ENCODE measurements at places on chromosomes 6 and 20.

DNA sequence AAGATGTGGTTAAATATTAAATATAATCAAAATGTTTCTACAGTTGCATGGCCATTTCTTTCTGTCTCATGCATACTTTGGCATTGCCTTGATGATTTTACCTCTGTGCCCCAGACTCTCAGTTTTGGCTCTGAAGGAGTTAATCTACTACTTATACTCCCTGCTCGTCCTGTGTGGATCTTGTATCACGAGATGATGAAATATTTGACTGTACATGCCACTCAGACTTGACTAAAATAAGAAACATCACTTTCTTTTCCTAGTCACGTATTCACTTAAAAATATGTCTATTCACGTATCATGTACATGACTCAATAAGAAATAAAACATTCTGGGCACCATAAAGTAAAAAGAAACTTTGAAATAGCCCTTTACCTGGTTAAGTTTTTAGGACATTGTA lies 397.7 kb downstream of the RFPL4B start:
- DNase-seq, result no peak

GRCh38 chr20:24098886-24099285 lies 110.3 kb upstream of the GGTLC1 start:
- DNase-seq, result no peak

GRCh38 chr6:118198746-118199145 lies 291.7 kb downstream of the SLC35F1 start:
- DNase-seq, result no peak

- DNase-seq, result no peak
Measured at GRCh38 chr6:118659513-118660217, 8.3 kb upstream of the CEP85L start.

DNA sequence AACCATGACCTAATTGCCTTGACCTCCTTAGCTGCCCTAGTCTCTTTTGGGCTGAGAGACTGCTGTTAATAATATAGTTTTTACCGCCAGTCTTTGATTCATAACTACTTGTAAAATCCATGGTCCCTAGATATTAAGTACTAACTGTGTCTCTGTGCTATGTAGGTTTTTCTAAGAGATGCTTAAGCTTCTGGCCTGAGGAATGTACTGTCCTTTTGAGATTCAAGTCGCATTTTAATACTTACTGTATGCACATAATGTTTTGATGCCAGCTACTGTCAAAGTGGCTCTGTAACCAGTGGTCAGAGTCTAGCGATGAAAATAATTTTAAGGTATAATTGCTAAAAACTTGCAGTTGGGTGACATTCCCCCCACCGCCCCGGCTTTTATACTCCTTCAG lies 2.1 kb downstream of the AKAP12 start:
- DNase-seq, result no peak

GRCh38 chr6:142692942-142693341 lies 252.0 kb downstream of the HIVEP2 start:
- DNase-seq, result peak; percentile 61

DNA sequence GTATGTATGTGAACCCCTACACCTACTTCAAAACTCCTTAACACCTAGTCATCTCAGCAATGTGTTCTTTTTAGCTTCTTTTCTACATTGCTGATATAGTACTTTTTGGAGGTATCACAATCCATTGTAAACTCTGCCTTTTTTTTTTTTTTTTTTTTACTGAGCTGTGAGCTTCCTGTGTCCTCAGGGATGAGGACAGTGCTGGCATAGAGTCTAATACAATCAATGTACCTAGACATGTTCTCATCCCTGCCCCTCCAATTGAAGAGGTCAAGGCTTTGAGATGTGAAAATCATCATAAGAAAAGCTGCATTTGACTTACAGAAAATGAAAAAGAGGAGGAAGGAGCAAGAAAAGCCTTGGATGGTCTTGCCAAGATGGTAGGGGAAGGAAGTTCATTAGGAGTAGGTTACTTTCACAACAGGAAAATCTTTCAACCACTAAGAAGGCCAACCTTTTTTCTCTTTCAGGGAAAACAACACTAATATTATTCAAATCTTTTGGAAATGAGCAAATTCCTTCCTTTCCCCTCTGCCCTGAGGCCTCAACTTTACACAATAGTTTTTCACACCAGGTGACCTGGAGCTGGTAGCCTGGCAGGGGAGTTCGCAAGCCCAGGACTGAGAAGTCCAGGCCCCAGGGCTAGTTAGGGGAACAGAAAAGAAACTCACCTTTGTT lies 2.8 kb upstream of the JARID2 start:
- DNase-seq, result no peak

DNA sequence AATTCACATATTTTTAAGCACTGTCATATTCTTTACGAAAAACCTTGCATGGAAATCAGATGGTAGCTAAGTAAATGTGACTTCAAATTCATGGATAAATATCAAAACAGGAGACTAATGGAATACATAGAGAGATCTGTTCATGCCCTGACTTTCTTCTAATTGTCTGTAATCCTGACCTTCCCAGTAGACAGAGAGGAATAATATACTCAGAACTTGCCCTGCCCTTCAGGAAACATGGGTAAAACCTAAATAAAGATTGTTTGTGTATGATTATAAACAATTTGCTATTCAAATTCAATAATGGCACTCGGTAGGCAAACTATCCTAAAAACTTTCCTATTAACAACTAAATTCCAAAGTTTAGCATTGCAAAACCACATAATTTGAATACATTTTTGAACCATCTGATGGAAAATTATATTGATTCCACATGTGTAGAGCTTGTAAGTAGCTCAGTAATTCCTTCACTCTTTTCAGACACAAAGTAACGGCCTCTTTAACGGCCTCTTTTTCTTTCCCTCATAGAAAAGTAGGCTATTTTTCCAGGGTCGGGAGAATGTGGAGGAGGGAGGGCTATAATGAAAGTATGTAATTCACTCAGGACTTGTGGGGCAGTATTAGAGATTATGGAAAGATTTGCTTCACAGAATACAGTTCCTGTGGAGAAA lies 227.6 kb downstream of the ALDH8A1 start:
- DNase-seq, result no peak

DNA sequence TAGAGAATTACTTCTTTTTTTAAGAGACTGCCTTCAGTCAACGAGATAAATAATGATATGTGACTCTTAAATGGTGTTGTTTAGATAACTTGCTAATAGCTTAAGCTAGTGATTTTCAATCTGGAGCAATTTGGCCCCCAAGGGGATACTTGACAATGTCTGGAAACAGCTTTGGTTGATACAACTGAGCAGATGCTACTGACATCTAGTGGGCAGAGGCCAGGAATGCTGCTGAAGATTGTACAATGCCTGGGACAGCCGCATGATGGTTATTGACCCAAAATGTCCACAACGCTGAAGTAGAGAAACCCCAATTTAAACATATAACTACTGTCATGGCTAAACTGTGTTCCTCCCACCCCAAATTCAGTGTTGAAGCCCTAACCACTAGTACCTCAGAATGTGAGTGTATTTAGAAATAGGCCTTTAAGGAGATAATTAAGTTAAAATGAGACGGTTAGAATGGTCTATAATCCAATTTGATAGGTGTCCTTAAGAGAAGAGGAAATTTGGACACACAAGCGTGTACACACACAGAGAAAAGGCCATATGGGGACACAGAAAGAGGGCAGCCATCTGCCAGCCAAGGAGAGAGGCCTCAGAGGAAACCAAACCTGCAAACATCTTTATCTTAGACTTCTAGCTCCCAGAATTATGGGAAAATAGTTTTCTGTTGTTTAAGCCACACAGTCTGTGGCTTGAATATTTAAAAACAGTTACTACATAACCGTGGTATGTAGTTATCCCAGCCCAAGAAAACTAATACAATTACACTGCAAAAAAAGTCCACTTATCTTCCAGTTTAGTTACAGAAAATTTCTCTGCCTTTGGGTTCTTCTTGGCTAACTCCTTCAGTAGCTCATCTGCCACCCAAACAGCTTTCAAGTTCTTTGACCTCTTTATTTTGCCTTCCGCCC lies 22.2 kb downstream of the RWDD2A start:
- DNase-seq, result peak; percentile 69

DNA sequence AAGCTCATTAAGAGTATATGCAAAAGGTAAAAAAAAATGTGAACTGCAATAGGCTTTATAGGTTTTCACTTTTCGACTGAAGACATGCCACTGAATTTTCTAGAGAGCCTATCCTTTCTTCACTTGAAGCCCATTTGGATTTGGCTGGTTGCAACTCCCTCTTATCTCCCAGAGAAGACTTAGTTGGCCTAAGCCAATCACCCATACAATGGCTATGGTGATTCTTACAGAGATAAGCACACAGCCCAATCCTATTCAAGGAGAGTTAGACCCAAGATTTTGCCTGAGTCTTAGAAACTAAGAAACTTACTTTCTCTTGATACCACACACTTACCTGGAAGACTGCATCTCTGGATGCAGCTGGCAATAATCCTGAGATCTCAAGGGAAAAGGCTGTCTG lies 167.3 kb upstream of the PTCHD4 start:
- no peak for DNase-seq

DNA sequence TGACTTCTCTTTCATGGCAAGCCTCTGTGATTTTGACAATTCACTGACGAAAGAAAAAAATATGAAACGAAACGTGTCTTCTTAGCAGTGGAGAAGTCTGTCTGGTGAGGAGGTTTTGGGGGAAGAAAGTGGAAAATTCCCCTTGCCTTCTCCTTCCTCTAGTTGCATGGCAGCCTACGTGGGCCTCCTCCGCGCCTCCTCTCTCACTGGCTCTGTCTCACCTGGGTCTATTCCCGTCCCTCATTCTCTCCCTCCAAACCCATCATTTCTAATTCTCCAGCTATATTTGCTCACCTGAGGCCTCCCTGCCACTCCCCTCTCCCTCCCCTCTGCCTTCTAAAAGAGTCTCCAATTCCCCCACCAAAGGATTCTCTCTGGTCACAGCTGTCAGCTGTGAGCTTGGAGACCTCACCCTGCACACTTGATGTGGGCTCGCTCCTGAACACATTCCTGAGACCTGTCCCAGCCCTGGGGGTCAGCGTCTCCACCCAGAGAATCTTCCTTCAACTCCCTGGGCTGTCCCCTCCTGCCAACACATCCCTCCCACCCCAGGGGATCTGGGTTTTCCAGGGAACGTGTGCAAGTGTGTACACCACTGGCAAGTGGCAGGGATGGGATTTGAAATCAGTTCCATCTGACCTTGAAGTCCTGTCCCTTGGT lies 159.6 kb upstream of the PMEPA1 start:
- no peak for DNase-seq

DNA sequence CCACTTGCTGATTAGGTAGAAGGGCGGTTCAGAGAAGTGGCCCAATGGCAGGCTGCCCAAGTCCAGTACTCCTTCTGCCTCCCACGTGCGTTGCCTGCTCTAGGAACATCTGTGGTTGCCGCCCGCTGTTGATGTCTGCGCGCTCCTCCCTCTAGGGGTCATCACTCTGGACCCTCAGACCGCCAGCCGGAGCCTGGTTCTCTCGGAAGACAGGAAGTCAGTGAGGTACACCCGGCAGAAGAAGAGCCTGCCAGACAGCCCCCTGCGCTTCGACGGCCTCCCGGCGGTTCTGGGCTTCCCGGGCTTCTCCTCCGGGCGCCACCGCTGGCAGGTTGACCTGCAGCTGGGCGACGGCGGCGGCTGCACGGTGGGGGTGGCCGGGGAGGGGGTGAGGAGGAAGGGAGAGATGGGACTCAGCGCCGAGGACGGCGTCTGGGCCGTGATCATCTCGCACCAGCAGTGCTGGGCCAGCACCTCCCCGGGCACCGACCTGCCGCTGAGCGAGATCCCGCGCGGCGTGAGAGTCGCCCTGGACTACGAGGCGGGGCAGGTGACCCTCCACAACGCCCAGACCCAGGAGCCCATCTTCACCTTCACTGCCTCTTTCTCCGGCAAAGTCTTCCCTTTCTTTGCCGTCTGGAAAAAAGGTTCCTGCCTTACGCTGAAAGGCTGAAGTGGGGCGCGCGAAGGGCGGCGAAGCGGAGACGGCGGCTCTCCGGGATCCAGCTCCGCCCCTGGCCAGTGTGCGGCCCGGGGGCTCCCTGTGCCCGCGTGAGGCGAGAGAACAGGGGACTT lies 8.5 kb downstream of the TRIM15 start:
- DNase-seq, result no peak

DNA sequence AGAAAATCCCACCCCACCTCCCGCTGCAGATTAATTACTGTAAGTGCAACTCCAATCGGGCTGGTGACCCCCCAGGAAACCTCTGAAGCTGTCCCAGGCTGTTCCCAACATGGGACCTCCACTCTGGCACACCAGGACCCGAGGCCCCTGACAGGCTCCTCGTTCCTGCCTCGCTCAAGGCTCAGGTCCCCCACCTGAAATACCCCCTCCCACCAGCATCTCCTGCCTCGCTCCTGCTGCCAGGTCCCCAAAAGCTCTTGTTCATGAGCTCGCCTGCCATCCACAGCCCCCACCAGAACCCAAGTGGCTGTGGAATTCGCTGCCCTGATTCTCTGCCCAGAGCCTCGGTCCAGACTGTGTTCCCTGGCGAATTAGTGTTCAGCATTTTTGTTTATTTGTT lies 26.1 kb downstream of the NPEPL1 start:
- no peak for DNase-seq

DNA sequence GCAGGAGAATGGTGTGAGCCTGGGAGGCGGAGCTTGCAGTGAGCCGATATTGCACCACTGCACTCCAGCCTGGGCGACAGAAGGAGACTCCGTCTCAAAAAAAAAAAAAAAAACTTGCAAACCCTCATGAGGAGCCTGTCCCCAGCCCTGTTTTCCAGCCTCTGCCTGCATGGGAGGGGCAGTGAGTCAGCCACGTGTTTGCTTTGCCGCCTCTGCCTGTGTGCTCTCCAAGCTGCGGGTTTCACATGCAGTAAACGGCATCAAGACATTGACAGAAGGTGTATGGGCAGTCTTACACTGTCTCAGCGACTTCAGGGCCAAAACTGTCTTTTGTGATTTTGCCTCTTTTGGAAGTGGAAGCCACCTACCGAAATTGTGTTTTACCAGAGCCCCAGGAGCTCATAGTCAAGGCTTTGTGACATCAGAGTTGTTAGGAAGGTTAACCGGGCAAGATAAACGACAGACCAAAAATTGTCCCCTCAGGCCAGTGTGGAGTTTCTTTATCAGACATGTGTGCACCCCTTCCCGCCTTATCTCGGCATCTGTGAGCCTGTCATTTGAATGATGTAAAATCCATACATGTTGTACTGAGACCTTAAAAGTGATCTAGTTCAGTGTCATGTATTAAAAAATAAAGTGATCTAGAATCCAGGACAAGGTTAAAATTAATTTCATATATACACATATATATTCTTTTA lies 52.9 kb downstream of the RPP40 start:
- DNase-seq, result no peak
